ENCODE measurements at places on chromosomes 5 and 9.
A peak's percentile ranks its signal among the peaks of the same experiment; 100 is the strongest.

- ATAC-seq = no peak
Measured at GRCh38 chr5:16508730-16509531, 43.3 kb upstream of the ZNF622 start.

- no peak for ATAC-seq
Measured at GRCh38 chr9:27430750-27431535, 93.1 kb upstream of the IFNK start.

DNA sequence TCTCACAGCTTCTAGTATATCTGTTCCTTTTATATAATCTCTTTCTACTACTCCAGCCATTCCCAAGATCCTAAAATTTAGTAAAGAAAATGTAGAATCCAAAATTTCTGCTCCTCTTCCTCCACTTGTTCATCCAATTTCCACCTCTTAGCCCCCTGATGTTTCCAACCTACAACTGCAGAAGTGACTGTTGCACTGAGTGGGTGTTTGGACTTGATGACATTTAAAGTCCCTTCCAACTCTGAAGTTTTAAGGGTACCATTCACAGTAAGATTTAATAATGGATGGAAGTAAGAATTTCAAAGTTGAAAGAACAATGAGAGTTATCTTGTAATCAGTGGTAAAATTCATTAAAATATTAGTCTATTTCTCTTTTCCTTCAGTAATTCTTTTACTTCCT lies 5.5 kb downstream of the DIAPH1 start:
- no peak for ATAC-seq

DNA sequence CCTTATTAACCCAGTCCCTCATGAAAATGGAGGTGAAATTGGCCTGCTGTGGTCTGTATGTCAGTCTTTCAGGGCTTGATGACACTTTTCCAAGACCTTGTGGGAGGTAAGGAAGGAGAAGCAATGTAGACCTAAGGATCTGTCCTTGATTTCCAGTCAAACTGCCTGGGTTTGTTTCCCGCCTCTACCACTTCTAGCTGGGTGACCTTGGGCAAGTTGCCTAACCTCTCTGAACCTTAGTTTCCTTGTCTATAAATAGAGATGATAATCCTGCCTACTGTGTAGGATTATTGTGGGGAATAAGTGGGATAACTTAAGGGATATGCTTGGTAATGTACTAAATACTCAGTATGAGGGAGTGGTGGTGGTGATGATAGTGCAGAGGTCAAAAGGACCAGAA lies 59.7 kb downstream of the PPARGC1B start:
- no peak for ATAC-seq

DNA sequence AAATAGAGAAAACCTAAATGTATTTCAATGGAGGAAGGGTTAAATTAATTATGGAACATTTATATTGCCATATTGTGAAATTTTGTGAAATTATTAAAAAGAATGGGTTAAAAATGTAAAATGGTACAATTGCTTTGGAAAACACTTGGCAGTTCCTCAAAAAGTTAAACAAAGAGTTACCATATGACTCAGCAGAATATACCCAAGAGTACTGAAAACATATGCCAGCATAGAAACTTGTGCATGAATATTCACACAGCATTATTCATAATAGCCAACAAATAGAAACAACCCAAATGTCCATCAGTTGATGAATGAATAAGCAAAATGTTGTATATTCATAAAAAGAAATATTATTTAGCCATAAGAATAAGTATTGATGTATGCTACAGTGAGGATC lies 181.0 kb upstream of the MAST4 start:
- ATAC-seq = no peak

DNA sequence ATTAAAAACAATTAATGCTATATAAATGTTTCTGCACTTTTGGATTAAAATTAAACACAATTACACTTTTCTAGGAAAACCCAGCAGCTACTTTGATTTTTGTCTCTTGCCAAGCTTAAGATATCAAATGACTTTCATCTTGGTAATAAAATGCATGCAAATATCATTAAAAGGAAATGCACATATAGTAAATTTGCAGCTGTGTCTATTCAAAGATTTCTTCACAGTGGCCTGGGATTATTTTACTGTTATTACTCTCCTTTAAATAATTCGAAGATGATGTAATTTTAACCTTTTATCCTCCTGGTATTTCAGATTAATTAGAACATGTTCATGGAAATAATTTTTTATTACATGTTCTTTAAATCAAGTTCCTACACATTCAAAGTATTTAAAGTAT lies 529.5 kb upstream of the RGMB start:
- ATAC-seq = no peak

DNA sequence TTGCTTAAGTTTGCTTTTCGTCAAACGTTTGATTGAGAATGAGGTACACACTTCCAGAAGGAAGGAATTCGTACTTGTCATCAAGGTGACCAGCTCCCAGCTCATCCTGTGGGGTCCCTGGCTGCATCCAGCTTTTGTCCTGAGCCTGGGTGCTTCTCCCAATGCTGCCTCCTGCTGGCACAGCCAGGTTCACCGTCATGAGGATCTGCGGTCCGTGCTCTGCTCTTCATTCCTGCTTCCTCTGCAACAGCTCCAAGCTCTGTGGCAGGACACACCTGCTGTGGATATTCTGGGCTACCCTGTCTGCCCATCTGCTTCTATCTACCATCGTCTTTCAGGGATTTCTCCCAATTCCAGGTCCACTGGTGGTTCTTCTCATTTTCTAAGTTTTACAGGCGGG lies 13.3 kb upstream of the UBE2QL1 start:
- ATAC-seq = no peak

DNA sequence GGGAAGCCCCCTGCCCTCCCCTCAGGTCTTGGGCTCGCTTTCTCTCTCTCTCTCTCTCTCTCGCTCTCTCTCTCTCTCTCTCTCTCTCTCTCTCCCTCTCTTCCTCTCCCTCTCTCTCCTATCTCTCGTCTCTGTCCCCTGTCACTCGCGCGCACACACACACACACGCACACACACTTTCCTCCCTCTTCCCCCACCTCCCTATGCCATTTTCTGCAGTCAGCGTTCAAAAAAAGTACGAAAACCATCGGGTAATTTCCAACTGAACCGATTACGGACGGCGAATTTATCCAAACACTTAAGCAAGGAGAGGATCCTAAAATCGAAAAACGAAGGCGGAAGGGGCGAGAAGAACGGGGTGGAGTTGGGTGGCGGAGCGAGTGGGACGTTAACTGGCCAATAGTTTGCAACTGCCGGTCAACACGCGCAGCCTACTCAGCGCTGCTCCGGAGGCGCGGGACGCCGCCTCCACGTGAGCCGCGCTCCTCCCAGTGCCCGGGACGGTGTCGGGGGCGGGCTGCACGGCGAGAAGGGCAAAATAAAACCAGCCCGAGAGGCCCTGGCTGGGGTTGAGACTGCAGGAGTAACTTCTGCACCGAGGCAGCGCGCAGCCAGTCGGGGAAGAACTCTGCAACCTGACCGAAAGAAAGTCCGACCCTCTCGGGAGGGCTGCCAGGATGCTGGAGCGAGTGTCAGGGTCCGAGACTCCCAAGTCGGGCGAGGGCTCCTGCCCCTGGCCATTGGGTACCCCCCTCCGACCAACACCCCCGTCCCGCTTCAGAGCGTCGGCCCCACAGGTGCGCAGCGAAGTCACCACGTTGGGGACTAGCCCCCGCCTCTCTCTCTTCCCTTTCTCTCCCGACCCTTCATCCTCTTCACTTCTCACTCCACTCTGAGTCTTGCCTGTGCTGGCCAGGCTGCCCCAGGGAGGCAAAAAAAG lies 24.9 kb upstream of the ELAVL2 start:
- ATAC-seq = no peak

DNA sequence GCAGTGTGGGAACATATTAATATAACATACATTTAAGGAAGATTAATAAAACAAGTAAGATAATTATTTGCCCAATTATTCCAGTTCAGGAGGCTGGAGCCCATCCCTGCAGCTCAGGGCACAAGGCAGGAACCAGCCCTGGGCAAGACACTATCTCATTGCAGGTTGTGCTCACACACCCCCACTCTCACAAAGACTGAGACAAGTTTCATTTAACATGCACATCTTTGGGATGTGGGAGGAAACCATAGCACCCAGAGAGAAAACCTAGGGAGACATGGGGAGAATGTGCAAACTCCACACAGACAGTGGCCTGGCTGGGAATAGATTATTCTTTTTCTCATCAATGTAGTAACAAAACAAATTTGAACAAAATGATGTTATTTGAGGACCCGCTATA lies 279.1 kb downstream of the MCTP1 start:
- ATAC-seq = no peak

DNA sequence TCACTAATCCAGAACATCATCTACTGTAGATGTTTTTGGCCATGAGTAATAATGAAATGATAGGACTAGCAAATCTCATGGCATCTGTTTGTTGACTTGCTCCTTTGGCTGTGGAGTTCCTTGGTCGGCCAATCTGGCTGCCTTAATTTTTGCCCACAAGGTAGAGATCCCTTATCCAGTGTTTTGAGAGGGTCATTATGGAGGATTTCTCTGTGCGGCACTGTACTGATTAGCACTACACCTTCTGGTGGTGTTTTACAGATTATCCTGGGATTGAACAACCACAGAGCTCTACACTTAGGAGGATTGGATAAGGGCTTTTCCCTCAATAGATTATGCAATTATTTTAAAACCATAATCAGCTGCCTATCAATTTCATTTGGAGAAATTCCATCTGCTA lies 3.2 kb upstream of the ENHO start:
- no peak for ATAC-seq

GRCh38 chr5:174247301-174247700 lies 201.8 kb downstream of the NSG2 start:
- ATAC-seq = no peak

GRCh38 chr5:9818340-9818845 lies 188.2 kb upstream of the TAS2R1 start:
- ATAC-seq = no peak

- no peak for ATAC-seq
Measured at GRCh38 chr9:4192450-4192849, 107.4 kb downstream of the GLIS3 start.

DNA sequence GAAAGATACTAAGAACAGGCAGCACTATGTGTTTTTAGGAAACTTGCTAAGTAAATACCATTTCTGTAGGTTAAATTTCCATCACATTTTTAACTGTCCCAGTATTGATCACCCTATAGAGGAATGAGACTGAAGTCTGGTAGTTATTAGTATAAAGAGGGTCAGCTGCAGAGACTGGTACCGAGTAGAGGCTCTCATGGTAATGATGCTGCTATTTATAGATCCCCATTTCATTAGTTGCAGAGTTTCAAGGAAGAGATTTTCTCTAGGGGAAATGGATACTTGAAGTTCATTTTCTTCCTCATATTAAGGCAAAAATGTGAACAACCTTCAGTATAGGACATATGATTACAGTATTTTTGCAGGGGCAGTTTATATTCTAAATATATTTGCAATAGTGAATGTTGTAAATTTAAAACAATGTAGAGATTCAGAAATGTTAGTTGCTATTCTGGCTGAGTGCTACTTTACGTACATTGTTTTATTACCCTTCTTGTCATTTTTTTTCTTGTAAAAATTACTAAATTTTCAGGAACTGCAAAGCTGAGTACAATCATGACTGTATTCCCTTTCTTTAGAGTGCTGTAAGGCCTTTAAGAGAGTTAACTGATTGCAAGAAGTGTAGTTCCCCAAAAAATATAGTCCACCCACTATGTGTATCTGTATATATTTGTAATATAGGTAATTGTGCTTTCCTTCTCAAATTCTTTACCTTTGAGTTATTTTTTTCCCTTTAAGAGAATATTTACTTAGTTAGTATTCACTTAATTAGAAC lies 14.7 kb downstream of the PBX3 start:
- no peak for ATAC-seq

DNA sequence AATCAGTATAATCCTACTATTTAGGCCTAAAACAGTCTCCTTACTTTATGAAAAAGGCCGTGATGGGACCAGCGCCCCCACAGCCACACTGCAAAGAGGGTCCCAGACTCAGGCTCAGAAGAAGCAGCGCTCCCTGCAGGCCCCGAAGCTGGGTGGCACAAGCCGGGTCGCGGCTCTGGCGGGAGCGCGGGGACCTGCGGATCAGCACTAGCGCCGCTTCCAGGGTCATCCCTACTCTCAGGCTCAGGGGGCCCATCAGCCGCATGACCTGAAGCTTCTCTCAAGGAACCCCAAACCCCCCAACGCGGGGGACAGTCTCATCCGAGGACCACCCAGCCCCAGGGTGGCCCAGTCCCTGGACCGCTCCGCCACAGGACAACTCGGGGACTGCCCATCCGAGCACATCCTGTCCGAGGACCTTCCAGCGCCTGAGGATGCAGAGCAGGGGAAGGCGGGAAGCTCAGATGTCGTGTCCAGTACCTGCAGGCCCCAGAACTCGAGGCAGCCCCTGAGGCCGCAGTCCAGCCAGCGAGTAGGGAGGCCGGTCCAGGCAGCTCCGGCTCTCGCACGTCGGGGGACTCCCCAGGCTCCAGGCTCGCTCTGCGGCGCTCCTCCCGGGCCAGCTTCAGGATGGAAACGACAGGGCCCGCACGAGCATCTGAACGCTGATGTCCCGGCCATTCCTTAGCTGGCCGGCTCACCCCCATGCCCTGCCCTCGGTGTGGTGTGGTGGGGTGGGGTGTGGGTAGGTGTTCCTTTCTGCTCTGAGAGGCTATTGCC lies 32.4 kb upstream of the CDK20 start:
- ATAC-seq = peak; percentile 31

DNA sequence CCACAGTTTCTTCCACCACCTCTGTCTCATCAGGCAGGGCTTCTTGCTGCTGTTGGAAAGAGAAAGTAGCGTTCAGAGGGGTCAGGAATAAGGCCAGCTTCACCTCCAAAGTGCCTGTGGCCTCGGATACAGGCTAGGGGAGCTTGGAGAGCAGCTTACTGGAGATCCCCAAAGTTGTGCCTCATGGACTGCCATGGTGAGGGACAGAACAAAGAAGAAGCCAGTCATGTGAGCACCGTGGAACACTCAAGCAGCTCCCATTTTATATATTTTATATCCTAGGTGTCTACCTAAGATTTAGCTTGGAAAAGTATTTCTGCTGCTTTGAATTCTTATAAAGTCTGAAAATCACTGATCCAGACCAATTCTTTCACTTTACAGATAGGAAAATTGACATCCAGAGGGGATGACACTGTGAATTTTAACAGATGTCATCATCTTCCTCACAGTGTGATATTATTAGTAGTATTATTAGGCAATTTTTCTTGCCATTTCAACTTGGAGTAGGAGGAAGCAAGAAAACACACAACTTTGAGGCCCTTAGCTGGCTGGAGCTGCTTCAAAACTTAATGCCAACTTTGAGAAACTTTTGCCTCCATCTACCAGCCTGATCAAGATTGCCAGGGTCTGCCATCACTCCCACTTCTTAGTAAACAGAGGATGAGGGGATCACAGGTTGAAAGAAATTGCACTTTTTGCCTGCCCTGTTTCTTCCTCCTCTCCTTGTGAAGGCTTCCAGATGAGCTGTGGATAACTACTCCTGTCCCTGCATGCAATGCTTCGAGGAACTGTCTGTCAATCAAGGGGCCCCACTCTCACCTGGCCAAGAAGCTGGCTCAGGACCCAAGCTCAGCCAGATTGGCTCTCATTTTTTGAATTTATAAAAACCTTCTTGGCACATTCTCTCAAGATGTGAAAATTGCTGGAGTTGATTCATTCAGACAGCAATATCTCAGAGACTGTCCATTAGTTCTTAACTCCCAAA lies 11.8 kb downstream of the SPARC start:
- ATAC-seq = no peak
